BJ (cell line): ENCODE measurements at places on chromosomes 6 and 20.
A peak's percentile ranks its signal among the peaks of the same experiment; 100 is the strongest.

- no peak for DNase-seq
Observed at GRCh38 chr6:11734861-11735613, 43.6 kb downstream of the ADTRP start.

GRCh38 chr6:73088138-73088813 lies 137.0 kb downstream of the KHDC1L start:
- no peak for DNase-seq

DNA sequence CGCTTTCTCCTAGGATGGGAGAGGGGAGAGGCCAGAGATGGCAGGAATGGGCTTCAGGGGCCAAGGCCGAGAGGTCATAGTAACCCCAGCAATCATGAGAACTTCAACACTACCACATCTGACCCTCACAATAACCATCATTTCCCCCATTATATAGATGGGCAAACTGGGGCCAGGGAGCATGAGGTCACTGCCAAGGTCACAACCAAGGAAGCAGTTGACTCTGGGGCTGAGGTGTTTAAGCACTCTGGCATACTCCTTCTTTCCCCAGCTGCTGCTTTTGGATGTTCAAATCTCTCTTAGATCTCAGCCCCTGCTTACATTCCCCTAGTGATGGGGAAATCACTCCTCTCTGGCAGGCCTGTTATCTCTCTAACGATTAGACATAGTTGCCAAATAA lies 39.6 kb downstream of the CDH22 start:
- no peak for DNase-seq

DNA sequence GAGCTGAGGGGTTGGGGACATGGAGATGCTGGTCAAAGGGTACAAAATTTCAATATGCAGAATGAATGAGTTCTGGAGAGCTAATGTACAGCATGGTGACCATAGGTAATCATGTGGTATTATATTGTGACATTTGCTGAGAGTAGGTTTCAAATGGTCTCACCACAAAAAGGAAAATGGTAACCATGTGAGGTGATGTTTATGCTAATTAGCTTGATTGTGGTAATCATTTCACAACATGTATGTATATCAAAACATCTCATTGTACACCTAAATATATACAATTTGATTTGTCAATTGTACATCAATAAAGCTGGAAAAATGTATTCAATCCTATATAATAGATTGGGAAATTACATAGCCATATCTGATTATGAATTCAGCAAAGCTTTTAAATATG lies 29.5 kb upstream of the TMEM14A start:
- DNase-seq: no peak

- DNase-seq: peak; percentile 55
Observed at GRCh38 chr6:25012657-25013056, 76.9 kb upstream of the RIPOR2 start.

DNA sequence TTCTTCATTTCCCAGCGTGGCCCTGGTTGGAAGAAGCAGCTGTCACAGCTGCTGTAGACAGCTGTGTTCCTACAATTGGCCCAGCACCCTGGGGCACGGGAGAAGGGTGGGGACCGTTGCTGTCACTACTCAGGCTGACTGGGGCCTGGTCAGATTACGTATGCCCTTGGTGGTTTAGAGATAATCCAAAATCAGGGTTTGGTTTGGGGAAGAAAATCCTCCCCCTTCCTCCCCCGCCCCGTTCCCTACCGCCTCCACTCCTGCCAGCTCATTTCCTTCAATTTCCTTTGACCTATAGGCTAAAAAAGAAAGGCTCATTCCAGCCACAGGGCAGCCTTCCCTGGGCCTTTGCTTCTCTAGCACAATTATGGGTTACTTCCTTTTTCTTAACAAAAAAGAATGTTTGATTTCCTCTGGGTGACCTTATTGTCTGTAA lies 292.7 kb downstream of the ESR1 start:
- DNase-seq: no peak

- peak; percentile 9 for DNase-seq
Observed at GRCh38 chr6:159307246-159307790, 138.1 kb downstream of the FNDC1 start.

DNA sequence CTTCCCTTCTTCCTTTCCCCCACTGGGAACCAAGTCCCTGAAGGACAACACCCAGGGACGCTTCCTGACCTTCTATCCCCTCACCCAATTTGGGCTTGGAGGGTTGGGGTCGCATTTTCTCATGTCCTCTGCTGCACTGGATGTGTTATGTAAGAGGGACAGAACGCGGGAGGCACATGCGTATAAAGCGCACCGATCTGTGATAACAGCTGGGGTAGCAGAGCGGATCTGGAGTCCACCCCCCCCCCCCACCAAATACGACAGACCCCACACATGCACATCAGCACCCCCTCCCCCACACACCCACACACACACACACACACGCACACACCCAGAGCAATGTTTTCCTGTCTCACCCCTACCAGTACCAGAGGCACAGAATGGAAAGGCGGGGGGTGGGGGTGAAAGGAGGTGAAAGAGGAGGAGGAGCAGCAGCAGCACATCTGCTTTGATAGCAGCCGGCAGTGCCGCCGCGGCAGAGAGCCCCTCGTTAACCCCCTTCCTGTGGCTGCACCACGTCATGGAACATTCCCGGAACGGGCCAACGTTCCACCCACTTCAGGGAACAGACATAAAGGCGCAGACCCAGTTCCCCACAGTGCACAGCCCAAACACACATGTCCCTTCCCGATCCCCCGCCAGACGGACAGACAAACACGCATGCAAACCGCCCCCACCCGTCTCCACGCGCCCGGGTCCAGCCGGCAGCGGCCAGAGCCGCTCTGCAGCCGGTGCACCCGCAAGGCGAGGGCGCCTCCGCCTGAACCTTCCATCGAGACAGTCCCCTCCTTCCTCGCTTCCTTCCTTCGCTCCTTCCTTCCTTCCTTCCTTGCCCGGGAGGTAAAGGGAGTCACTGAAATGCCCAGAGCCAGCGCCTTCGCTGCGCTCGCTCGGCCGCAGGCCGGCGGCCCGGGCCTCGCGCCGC lies 590 bp downstream of the HIVEP2 start:
- DNase-seq: peak; percentile 36

GRCh38 chr20:62088258-62089127 lies 22.8 kb upstream of the TAF4 start:
- peak; percentile 41 for DNase-seq

GRCh38 chr20:15005300-15005986 lies 668.0 kb upstream of the FLRT3 start:
- DNase-seq: no peak

DNA sequence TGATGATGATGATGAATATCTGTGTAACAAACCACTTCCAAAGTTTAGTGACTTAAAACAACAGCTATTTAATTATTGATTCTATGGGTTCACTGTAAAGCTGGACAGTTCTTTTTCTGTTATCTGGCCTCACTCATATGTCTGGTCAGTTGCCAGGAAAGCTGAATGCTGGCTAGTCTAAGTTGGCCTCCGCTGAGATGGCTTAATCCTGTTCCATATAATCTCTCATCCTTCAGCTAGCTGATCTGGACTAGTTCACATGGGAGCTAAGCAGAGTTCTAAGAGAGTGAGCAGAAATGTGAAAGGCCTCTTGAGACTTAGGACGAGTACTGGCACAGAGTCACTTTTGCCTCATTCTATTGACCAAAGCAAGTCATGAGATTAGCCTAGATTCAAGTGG lies 334.7 kb upstream of the FLRT3 start:
- DNase-seq: no peak

GRCh38 chr6:125222531-125223455 lies 69.2 kb downstream of the TPD52L1 start:
- no peak for DNase-seq
